ENCODE measurements at places on chromosomes 5 and 9.

- no peak for DNase-seq
Measured at GRCh38 chr5:2917093-2917492, 165.6 kb upstream of the IRX2 start.

DNA sequence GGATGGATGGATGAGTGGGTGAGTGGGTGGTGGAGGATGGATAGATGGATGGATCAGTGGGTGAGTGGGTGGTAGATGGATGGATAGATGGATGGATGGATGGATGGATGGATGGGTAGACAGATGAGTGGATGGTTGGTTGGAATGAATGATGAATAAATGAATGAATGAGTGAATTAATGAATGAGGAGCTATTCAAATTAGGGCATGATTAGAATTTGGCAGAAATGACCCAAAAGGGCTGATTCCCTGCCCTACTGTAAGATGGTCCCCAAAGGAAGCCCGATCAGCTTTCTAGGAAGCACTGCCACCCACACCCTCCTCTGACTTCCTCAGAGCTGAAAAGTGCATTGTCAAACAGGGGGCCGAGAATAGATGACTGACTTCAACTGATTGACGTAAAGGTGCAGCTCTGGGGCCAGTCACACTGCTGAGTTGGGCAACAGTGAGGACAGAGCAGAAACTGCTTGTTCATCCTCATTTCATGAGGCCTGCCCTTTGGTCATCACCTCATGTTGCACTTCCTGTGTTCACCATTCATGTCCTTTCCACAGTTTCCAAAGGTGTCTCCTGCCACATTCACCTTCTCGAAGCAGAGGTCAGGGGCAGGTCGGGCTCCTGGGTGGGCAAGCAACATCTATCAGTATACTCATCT, 34.3 kb downstream of the NIPAL4 start:
- DNase-seq: no peak

GRCh38 chr9:109176386-109176785, 9.3 kb upstream of the FRRS1L start:
- DNase-seq: no peak

DNA sequence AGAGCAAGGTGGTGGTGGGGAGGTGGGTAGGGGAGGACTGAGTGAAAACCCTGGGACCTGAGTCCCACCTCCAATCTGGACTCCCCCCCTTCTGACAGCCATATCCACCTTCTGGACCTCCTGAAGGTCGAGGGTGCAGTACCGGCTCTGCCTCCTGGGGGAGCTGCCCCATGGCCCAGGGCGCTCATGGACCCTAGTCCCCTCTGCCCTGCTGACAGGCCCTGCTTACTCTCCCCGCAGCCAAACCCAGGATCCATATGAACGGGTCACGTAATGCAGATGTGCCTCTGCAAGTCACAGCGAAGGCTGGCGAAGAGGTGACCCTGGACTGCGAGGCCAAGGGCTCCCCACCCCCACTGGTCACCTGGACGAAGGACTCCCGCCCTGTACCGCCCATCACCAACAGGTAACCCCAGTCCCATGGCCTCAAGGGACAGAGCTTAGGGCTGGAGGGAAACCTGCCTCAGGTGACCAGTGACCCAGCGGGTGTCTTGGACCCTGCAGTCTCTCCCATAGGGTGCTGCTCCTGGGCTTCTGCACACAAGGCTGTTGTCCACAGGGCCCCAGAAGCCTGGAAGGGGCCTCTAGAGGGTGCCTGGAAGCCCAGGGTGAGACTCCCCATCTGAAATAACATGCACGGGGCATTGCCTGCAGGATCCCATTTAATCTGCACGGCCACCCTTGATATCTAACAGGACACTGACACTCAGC, 61.7 kb downstream of the HMCN2 start:
- no peak for DNase-seq

DNA sequence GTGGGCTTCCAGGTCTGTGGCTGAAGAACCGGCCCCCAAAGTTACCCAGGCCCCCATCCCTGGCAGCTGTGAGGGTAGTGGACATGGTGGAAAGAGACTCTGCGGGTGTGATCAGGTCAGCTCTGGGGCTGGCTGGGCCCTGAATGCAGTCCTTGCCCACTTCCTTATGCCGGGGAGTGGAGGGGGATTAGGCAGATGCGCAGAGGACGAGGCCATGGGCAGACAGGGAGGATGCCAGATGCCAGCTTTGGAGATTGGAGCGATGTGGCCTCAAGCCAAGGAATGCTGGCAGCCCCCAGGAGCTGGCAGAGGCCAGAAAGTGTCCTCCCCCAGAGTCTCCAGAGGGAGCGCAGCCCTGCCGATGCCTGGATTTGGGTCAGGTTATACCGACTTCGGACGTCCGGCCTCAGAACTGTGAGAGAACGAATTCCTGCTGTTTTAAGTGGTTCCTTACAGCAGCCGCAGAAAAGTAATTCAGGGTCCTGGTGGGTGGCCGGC, 69.8 kb downstream of the ADAMTS2 start:
- DNase-seq: no peak

- no peak for DNase-seq
Measured at GRCh38 chr5:71587766-71588532, 809 bp downstream of the MCCC2 start.

- DNase-seq: no peak
Measured at GRCh38 chr5:35308421-35308820, 78.1 kb upstream of the PRLR start.

GRCh38 chr9:124495126-124496074, 11.8 kb downstream of the NR5A1 start:
- no peak for DNase-seq

DNA sequence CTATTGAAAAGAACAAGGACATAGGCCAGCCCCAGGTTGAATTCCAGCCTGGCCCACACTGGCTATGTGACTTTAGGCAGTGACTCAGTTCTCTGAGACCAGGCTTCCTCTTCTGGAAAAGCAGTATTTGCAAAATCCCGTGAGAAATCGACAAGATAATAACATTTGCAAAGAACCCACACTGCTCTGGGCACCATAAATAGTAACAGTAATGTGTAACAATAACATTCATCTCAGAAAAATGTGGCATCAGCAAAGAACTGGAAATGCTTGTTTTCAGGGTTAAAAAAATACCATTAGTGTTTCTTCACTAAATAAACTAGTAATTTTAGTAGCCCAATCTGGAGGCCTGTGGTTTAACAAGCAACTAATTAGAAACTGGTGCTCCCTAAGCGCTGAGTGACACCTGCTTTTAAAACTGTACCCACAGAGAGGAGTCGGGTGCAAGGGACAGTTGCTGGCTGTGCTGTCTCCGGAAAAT, 148.4 kb downstream of the TTLL11 start:
- no peak for DNase-seq

- DNase-seq: no peak
Measured at GRCh38 chr5:151476016-151476415, 28.6 kb downstream of the SLC36A1 start.

DNA sequence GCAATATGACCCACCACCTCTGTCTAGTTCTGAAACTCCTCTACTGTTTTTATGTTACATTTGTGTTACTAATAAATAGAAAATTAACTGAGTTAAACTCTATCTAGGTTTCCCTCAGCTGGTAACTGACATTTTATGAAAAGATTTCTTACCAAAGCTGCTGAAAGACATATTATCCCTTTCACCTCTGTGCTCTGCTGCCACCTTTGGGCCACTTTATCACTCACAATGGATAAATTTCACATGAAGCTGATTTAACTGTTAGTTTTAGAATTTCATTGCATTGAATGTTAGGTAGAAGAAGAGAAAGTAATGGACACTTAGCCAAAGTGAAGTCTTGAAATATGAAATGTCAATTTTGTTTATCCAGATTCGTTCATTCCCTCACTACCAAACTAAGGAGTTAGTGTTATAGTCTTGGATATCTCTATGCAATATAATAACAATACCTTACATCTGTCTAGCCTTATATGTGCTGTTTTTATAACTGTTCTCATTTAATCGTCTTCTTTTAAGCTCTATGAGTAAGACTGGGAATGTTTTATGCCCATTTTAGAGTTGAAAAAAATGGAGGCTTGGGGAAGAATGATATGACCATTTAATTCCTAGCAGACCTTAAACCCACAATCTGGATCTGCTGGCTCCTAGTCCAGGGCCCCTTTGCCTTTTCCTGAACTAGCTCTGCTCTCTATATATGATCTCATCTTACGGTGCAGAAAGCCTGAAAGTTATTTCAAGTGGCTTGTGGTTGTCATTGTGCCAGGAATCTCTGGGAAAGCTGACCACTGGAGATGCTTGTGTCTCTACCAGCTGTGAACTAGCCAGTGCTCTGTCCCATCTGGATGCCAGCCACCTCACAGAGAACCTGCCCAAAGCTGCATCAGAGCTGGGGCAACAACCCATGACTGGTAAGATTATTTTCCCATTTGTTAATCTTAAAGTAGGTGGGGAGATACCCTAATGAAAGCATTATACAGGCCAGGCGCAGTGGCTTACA, 97.1 kb downstream of the GOLPH3 start:
- DNase-seq: peak; percentile 3

DNA sequence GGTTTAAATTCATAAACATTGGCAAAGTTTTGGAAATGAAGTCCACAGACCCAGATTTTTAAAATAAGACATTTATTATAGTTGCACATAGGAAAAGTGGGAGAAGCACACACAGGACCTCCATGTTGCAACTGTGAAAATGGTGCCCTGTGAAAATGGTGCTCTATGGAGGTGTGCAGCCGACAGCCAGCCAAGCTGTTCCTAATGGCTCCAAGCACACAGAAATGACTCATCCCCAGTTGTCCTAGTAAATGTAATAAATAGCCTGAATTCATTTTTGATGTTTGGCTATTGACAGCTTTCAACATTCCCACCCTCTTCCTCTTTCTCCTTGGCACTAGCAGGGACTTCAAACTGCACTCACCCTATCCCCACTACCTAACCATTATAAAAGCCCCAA, 590.9 kb downstream of the CAAP1 start:
- DNase-seq: no peak

- no peak for DNase-seq
Measured at GRCh38 chr5:123438902-123439301, 15.7 kb upstream of the CEP120 start.

- no peak for DNase-seq
Measured at GRCh38 chr5:16924206-16924605, 11.9 kb downstream of the MYO10 start.

- DNase-seq: no peak
Measured at GRCh38 chr5:68766952-68767464, 326.8 kb upstream of the SLC30A5 start.

DNA sequence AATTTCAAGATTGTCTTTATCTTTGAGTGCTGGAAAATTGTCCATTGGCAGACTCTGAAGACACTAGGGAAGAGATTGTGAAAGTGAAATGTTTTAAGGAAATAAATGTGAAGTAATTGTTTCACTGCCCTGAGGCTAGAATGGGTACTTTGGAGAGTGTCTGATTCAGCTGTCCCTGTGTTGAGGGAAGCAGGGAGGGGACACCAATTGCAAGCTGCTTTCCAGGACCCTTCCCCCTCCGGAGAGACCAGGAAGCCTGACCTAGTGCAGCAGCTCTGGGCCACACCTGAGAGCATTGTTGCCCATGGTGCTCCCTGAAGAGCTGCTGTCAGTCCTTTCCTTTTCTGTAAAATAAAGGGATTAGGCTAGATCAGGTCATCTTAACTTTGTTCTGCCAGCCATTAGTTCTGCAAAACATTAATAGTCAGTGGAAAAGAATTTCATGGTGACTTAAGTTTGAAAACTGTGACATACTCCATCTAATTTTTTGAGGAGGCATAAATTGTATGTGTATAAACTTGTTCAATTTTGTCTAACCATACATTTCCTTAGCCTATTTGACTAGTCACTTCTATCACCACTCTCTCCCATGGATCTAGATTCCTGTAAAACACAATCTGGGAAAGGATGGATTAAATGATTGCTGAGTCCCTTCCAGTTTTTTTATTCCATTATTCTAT, 18.8 kb downstream of the MAP1B start:
- DNase-seq: no peak

- DNase-seq: no peak
Measured at GRCh38 chr5:40210694-40211093, 469.0 kb upstream of the PTGER4 start.

DNA sequence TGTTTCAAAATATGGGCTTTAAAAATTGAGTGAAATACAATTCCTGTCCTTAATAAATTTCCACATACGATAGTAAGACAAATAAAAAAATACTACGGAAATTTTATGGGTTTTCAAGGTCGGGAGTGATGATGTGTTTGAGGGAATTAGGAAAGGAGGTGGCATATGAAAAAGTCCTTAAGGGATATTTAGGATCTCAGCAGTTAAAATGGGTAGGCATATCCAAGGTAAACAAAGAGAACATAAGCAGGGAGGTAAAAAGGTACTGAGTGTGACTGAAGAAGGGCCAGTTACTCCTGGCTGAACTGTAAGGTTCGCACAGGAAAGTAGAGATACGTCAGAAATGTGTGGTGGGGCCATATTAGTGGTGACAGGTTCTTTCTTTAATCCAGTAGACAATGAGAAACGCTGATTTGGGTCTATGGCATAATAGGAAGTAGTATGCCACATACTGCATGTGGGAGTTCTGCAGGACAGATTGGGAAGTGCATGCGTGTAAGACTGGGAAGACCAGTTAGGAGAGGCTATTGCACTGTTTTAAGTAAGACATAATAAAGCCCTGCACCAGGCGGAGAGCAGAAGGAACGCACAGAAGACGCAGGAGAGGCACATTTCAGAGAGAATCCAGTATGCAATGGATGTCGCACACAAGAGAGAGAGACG, 937 bp upstream of the HMGCR start:
- no peak for DNase-seq

DNA sequence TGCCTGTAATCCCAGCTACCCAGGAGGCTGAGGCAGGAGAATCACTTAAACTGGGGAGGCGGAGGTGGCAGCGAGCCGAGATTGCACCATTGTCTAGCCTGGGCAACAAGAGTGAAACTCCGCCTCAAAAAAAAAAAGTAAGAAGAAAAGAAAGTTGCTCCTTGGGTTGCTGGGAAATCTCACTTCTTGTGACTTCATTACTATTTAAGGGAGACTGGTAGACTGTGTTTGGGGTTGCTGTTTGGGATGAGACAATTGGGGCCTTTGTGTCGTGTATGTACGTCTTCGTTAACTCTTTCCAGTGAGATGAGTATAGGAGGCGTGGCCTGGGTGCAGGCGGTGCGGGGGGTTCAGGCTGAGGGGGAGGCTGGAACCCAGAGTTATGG, 11.6 kb downstream of the NDST1 start:
- DNase-seq: no peak

DNA sequence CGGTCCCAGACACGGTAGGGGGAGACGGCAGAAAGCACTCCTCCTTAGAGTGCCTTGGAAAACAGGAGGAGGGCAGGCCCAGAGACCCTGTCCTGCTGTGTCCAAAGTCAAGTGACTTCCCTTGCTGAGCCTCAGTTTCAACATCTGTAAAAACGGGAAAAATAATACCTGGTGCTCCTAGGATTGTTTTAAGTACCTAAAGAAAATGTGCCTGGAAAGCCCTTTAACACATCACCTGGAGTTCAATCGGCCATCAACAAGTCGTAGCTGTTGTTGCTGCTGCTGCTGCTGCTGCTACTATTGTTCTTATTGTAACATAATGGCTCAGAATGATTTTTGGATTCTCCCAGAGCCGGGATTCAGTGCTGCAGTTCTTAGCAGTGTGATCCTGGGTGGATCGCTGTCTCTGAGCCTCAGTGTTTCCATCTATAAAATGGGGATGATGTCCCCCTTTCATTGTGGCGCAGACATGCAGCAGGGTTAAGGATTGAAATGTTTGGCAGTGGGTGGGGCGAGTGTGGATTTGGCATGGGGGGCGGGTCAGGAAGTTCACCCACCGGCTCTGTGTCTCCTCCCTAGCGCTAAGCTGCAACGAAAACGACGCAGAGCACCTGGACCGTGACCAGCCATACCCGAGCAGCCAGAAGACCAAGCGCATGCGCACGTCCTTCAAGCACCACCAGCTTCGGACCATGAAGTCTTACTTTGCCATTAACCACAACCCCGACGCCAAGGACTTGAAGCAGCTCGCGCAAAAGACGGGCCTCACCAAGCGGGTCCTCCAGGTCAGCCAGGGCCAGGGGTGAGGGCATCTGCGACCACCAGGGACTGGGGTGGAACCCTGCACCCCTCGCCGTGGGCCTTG, 9.2 kb downstream of the LHX2 start:
- DNase-seq: no peak
